Fibroblast of the aortic adventitia (primary cell): ENCODE measurements at places on chromosomes 3 and 15. TPM values are rescaled to one million over a fixed set of nuclear protein-coding genes. Genes with fewer than 3 reads are reported as not detected.

DNA sequence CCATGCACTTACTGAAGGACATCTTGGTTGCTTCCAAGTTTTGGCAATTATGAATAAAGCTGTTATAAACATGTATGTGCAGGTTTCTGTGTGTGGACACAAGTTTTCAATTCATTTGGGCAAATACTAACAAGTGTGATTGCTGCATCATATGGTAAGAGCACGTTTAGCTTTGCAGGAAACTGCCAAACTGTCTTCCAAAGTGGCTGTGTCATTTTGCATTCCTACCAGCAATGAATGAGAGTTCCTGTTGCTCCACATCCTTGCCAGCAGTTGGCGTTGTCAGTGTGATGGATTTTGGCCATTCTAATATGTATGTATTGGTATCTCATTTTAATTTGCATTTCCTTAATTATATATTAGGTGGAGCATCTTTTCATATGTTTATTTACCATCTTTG, 280.1 kb downstream of the SV2B start:
- DNase-seq, result no peak

DNA sequence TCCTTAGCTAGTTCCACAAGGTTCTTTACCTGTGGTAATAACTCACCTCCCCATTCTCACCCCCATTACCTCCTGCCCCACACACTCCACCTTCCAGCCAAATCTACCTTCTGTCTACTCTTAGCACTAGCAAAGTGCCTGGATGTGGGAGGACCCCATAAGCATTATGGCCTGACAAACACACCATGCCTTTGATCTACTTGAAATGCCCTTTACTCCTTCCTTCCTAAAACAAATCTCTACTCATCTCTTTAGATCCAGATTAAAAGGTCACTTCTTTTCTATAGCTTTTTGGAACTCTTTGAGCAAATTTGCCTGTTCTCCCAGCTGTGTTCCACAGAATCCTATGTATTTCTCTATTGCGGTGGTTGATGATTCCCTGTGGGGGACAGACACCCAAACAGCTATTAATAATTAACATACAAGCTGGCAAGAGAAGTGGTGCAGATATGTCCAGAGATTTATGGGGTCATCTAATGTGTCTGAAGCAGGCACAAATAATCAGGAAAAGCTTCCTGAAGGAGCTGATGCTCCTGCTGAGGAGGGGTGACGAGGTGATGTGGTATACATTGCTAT, 34.0 kb downstream of the DGKG start:
- no peak for DNase-seq

- peak; percentile 31 for DNase-seq
Measured at GRCh38 chr3:38084334-38085310, 45.6 kb downstream of the DLEC1 start.

DNA sequence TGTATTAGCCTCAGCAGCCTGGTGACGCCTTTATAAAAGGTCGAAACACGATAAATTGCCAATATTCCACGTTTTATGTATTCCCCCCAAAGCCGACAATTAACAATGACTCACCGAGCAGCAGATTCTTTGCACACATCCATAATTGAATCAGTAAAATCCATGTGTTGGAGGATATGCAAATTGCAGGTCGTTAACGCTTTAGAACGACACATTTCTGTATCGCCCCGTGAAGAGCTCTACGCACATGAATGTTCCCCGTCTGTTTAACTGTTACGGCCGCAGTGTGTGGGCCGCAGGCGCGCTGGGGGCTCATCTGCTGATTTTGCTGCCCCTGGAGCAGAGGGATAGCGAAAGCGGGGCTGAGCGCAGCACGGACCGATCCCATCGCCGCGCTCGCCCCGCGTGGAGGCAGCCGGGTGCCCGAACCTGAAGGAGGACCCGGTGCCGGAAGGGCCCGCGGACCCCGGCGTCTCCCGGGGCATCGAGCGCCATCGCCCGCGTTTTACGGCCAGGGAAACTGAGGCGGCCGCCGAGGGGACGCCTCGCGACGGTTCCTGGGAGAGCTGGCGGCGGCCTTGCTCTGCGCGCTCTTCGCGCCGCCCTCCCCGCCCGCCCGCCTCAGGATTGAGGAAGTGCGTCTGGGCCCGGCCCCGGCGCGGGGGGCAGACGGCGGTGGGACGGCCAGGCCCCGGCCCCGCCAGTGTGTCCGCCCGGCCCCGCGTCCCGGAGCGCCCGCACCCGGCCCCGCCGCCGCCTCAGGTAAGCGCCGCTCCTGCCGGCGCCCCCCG, at the start of gene LRRK1:
Gene LRRK1 (plus strand): TSS at position 668 of the 791 bp plus-strand sequence. CDS start 5,276 bp downstream, outside the sequence.
- peak; percentile 50 for DNase-seq

DNA sequence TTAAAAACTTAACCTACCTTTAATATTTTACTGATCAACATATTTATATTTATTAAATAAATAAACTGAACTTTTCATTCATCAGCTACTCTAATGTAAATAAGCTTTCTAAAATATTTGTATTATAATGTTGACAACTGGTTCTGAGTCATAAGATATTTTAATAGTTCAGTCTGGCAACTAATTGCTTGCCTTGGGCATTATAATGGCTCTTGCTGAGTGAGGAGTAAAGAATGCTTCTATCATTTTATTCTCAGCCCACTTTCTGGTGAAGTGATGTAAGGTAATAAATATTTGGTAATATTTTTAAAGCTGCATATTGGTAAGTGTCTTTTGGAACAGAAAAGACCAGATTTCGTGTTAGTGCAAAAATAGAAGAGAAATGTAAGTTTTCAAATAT, 81.5 kb downstream of the DIPK2A start:
- peak; percentile 69 for DNase-seq

GRCh38 chr3:105362021-105362665, 4.6 kb upstream of the ALCAM start:
- peak; percentile 77 for DNase-seq

DNA sequence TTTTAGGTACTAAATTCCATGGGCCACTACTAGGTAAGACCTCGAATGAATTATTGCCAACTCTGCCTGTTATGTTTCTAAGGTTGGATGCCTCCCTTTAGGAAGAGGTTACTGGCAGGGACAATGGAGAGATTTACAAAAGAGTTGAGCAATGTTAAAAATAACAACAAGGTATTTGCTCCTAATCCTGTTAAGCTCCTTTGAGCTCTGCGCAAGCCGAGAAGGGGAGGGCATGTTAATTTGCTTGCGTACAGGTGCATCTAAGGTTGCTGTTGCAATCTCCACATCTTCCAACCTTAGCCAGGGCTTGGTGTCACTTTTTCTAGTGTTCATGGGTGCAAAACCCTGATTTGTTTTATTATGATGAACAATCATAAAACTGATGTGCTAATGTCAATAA, 161.5 kb upstream of the TPM1 start:
- DNase-seq, result no peak

- peak; percentile 66 for DNase-seq
Measured at GRCh38 chr15:76057332-76058000, 2.3 kb upstream of the TMEM266 start.

- DNase-seq, result no peak
Measured at GRCh38 chr3:12471241-12471640, 13.0 kb upstream of the TSEN2 start.

DNA sequence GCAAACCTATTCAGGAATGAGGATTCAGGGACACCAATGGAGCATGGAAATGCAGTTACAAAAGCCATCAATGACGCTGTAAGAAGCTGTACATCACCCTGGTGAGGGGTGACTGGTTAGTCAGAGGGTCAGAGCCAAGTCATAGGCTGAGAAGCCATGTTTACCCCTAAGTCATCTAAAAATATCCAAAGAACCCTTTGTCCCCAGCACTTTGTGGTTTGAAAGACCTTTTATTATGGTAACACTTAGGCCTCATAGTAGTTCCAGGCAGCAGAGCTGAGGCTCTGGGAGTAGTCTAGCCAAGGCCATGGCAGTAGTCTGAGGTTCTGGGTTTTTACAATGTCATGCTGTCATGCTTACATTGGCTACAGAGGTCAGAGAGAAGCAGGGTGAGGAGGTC, 131.2 kb downstream of the CTNNB1 start:
- no peak for DNase-seq

DNA sequence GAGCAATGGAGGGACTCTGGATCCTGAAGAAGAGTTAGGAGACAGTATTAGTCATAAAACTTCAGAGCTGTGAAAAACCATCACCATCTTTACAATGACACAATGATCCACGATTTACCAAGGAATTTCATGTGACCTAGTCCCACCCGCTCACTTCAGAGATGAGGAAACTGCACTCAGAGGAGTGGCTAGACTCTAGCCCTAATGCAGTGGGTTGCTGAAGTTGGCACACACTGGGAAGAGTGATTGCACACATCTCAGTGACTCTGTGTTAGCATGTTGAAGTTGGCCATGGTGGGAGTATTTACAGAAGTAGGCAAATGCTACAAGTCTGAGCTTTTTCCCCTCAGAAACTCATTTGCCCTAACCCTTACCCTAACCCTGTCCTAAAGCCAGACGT, 35.2 kb upstream of the SPATA12 start:
- no peak for DNase-seq

- no peak for DNase-seq
Measured at GRCh38 chr15:39114690-39115378, 466.0 kb upstream of the THBS1 start.

DNA sequence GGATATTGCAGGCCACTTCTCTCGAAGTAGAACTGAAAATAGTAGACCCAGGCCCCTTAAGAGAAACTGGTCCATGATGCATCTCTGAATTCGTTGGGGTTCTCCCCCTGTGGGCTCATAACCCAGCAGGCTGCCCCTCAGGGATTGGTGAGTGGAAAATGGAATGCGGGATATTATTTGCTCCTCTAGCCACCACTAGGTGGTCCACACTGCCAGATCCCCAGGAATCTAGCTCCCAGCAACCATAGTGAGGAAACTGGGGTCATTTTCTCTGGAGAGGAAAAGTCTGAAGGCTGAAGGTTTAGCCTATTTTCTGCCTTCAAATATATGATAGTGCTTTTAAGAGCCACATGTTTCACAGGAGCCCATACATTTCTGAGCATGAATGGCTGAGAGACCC, 6.7 kb downstream of the CX3CR1 start:
- DNase-seq, result no peak

GRCh38 chr3:126197343-126197742, 17.0 kb upstream of the ALDH1L1 start:
- no peak for DNase-seq

DNA sequence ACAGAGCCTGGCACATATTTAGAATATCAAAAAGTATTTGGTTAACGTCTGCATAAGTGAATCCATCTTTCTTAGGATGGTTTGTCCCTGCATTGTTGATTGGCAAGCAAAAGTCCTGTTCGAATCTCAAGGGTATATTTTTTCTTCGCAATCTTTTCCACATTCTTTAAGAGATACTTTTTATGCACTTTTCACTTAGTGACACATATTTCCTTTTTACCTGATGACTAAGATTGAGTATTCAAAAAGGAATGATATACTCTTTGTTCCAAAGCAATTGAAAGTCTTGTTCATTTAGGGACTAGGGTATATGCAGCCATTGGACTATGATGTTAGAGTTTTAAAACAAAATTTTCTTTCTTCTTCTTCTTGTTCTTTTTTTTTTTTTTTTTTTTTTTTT, 349.9 kb downstream of the NLGN1 start:
- peak; percentile 29 for DNase-seq

- no peak for DNase-seq
Measured at GRCh38 chr3:50411229-50411628, 51.9 kb upstream of the TMEM115 start.

- DNase-seq, result no peak
Measured at GRCh38 chr3:31531452-31531991, 1.2 kb upstream of the STT3B start.

DNA sequence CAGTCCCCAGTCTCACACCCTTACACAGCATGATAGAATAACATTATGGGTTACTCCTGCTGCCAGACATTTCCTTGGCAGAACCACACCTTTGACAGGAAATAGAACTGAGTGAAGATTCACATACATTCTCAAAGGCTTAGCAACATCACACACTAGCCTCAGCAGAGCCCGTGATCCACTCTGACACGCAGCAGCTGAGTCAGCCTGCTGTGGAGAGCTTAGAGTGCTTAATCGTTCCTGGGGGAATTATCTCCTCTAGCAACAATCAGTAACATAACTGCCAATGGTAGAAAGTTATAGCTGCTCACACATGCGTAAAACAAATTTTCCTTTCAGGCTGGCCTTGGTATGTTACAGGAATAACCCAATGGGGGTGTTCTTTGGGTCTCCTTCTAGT, 382.1 kb downstream of the GAP43 start:
- DNase-seq, result peak; percentile 98

DNA sequence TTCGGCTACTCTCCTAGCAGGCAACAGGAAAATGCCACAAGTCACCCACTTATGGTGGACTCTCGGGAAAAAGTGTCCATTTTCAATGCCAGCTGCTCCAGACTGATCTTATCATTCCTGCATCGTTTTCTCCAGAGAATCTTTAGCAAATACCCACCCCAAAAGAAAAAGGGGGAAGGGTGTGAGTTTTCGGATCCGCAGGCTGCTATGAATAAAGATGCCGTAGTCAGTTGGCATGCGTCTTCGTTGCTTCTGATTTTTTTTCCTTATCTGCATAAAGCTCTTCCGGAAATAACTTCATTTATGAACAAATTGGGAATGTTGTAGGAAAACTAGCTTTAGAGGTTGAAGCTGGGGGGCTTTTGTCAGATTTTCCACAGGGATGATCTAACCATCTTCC, 22.4 kb upstream of the VILL start:
- no peak for DNase-seq

- no peak for DNase-seq
Measured at GRCh38 chr3:129777806-129778205, 115.7 kb downstream of the TMCC1 start.

SKOR1 gene
- 0.08 and 0.09 TPM in 2 replicates for total RNA-seq

GLDN gene
- 0.49 and 13.3 TPM in 2 replicates for total RNA-seq

GP5 gene
- 0.09 and 0.49 TPM in 2 replicates for total RNA-seq

TGM5 gene
- total RNA-seq, result not detected in 2 replicates

DUOXA1 gene
- total RNA-seq, result 0.36 TPM in 1 of 2 replicates, not detected in the other

CLDN18 gene
- not detected in 2 replicates for total RNA-seq

SPTSSB gene
- total RNA-seq, result 0.45 TPM in 1 of 2 replicates, not detected in the other

SAMD7 gene
- not detected in 2 replicates for total RNA-seq

DNAH12 gene
- total RNA-seq, result 0.09 and 0.25 TPM in 2 replicates

FRMD4B gene
- 0.81 and 1.6 TPM in 2 replicates for total RNA-seq

ATP13A4 gene
- total RNA-seq, result 0.09 TPM in 1 of 2 replicates, not detected in the other

RARRES1 gene
- total RNA-seq, result 39.3 and 47.8 TPM in 2 replicates

AGBL1 gene
- total RNA-seq, result not detected in 2 replicates
